ENCODE measurements at places on chromosomes 12 and 14. TPM values are rescaled to one million over a fixed set of nuclear protein-coding genes. Genes with fewer than 3 reads are reported as not detected.

GRCh38 chr14:60819575-60819974 lies 85.0 kb downstream of the MNAT1 start:
- DNase-seq = no peak

GUCY2C gene
- polyA plus RNA-seq = 0.06 TPM

GPRC5D gene
- polyA plus RNA-seq = 0.32 TPM

ARHGEF25 gene
- 0.26 TPM for polyA plus RNA-seq

DNA sequence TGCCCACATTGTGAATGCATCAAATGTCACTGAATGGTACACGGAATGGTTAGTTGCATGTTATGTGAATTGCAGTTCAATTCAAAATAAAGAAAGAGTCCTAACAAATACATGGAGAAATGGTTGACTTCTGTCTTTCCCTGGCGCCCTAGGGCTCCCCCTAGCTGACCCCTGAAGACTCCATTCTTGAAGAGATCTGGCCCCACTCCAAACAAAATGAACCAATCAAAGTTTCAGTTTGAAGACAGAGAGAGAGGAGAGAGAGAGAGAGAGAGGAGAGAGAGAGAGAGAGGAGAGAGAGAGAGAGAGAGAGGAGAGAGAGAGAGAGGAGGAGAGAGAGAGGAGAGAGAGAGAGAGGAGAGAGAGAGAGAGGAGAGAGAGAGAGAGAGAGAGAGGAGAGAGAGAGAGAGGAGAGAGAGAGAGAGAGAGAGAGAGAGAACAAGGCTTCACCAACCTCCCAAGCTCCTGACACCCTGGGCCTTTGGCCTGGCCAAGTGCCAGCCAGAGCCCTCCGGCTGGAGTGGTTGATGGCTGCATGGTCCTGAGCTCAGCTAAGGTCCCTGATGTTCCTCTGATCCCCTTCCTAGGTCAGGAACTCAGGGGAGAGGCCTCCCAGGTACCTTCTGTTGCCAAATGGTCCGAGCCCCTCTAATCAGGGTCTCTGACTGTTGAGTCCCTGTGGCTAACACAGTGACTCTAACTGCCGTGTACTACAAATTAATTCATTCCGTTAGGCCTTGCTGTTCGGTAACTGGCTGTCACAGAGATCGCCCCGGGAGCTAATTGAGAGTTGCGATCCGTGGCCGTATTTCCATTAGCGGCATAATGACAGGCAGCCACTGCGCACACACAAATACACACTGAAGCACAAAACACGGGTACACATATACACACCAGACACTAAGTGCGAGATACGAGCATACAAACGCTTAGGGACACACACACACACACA lies 188.8 kb downstream of the ESRRB start:
- no peak for DNase-seq

DNA sequence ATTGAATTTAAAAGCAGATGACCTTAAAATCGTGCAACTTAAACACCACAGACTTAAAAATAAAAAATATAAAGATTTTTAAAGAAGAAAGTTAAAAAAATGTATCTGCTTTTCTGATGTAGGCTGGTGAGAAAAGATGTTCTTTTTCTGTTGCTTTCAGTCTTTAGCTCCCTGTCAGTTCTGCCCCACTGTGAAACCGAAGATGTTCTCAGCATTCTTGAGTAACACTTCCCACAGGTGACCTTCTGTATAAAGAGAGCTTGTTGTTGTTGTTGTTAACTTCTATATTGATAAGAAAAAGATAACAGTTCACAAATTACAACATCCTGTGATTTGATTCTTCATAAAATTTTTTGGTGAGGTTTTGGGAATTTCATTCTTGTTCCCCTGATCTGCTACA lies 377.9 kb upstream of the RGS6 start:
- DNase-seq = no peak

KLHDC1 gene
- 0.54 TPM for polyA plus RNA-seq

DNA sequence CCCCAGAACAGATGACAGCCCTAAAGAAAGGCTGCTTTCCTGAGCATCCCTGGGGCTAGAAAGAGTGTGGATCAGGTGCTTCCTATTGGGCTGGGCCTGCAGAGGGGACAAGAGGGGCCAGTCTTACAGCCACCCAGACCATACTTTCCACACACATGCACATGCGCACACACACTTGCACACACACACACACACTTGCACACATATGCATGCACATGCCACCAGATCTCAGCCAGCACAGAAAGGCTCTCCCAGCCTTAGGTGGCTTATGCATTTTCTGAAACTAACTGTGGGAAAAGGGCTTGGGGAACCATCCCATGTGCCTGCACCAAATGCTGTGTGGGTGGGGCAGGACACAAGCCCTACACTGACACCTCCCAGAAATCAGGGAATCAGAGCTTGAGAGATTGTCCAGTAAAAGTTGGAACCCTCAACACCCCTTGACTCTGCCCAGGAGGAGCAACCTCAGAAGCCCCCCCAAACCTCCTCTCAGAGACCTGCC lies 2.5 kb upstream of the DIO3 start:
- DNase-seq = no peak

DNA sequence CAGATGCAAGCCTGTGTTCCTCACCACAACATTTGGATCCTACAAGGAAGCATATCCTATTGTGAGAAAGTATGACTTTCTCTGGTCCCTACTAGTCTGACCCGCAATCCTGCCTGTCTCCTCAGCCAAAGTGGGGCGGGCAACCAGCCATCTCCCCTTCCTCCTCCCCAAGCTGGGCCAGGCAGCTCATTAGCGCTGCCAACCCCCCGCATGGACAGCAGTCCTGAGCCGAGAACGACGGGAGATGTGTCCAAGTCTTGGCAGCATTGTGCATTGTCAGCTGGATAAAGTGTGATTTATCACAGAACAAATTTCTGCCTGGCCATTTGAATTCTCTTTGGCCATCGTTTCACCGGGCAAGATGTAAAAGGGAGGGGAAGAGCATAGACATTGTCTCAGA lies 139.4 kb downstream of the SLC15A4 start:
- DNase-seq = no peak

ITPK1 gene
- polyA plus RNA-seq = 68.9 TPM

DNA sequence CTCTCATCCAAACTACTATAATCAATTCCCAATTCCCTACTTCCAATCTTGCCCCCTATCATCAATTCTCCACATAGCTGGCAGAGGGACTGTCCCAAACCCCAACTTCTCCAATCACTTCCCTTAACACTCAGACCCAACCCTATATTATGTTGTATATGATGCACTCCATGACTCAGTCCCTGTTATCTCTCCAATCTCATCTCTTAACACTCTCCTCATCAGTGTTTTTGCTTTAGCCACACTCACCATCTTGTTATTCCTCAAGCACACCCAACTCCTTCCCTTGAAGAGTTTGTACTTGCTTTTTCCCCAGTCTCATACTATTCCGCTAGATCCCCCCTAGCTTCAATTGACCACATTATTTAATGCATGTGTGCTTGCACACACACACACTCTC lies 4.9 kb downstream of the RHOJ start:
- DNase-seq = no peak

RDH16 gene
- 0.10 TPM for polyA plus RNA-seq

KRT8 gene
- polyA plus RNA-seq = 286 TPM

DCN gene
- polyA plus RNA-seq = 1.1 TPM

GRCh38 chr14:34110531-34110930 lies 159.7 kb upstream of the EGLN3 start:
- DNase-seq = no peak

GRCh38 chr12:110957652-110958051 lies 37.3 kb upstream of the MYL2 start:
- no peak for DNase-seq

DNA sequence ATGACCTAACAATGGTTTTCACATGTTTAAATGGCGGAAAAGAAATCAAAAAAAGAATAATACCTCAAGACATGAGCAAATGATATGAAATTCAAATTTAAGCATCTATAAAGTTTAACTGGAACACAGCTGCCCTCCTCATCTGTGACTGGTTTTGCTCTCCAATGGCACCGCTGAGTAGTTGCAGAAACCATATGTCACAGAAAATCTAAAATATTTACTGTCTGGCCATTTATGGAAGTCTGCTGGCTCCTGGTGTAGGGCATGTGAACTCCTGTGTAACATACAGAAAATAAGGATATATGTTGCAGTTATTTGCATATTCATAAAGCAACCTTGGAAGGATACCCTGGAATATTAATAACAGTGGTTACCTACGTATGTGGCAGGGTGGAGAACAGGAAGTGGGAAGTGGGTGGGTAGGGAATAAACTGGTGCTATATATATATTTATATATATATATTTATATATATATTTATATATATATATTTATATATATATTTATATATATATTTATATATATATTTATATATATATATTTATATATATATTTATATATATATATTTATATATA lies 48.4 kb downstream of the LTBP2 start:
- no peak for DNase-seq

- no peak for DNase-seq
Observed at GRCh38 chr14:49863487-49864281, 11.1 kb upstream of the NEMF start.

GRCh38 chr12:128467882-128468281 lies 200.9 kb downstream of the TMEM132C start:
- DNase-seq = no peak

PPP4R4 gene
- 9.0 TPM for polyA plus RNA-seq

RASSF9 gene
- polyA plus RNA-seq = 4.2 TPM

DNA sequence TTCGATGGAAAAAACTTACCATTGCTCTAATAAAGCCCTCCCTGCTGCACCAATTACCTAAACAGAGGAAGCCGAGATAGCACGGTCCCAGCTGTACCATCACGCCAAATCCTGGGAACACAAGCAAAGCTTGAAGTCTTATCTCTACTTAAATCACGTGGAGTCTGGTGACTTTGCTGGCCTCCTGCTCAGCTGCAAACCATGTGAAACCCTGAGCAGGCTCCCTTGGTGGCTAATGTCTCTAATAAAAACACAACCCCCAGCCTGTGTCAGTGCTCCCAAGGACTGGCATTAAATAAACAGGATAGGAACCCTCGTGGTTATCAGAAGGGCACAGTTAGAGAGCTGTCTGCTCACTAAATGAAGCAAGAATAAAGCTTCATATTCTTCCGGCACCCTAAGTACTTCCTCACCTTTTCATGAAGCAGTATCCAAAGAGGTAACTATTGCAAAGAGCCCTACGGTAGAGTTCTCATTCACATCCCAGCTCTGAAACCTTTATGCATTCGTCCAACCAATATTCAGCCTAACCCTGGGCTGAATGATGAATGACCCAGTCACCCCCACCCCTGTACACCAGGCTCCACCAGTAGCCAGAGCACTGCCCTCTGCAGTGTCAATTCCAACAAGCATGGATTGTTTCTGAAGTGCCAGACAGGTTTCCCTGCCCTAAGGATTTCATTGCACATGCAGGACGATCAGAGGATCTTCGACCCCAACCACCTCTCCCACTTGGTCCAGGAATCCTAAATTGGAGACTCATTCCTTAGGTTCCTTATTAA lies 452.7 kb upstream of the TMPO start:
- no peak for DNase-seq

MAP1LC3B2 gene
- 4.3 TPM for polyA plus RNA-seq

DNA sequence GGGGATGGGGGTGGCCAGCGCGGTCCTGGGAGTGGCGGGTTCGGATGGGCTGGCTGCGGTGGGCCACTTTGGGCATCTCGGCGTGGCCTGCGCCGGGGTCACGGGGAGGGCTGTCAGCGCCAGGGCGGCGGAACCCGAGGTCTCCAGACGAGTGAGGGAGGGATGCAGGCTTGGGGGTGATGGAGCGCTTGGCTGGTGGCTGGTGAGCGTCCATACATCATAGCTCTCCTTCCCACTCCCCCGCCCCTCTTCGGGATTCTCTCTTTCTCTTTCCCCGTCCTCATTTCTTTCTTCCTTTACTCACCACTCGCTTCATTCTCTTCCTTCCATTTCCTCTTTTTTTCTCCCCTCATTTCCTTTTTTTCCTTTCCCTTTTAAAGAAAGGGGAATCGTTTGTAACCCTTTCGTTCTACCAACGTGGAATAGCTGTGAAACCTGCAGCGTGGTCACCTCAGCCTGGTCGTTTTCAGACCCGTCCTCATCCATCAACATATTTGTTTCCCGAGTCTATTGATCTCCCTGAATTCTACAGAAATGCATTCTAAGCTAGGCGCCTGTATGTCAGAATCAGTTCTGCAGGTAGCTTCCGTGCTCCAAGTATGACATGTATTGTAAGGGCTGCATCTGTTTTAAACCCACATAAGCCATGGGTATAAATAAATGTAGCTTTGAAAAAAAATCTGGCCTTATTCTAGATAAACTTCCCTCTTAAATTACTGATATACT lies 260.3 kb upstream of the E2F7 start:
- no peak for DNase-seq

DNA sequence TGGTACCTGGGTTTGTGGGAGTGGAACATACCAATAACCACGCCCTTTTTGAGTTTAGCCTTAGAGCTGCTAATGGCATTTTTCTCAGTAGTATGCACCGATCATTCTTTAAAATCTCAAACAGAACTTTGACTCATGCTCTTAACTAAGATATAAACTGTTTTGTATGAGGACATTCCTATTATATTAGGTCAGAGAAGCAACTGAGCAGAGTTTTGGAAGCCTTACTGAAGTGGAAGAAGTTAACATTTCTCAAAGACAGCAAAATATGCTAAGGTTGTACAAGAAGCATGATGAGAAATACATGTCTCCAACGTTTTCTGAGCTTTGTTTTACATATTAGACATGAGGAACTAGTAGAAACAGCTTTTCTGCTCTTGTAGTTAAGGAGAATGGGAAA lies 819.2 kb downstream of the FSCB start:
- no peak for DNase-seq

- no peak for DNase-seq
Observed at GRCh38 chr12:47091009-47091408, 11.2 kb upstream of the AMIGO2 start.

GRCh38 chr12:113301811-113302210 lies 33.1 kb downstream of the SLC8B1 start:
- no peak for DNase-seq

TTC8 gene
- polyA plus RNA-seq = 49.2 TPM

DNA sequence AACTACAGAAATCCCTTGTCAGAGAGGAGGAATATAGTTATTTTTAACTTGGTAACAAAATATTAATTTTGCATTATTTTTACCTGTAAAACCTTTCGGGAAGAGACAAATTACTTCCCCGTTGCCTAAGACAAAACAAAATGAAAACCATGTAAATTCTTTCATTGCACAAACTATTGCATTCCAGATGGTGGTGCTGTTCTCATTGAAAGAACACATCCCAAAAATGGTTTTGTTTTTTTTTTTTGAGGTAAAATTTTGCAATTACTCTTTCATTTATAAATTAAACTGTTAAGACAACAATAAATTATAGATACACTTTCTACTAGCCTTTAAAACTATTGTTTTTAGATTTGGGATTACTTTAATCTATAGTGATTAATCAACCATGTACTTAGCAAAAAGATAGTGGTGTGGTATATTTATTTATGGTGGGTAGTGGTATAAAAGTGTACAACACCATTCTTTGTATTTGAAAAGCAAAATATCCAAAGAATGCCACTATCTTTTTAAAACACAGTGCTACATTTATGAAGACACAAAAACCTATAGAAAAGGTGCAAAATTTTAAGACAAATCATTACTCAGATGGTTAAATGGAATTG lies 115.5 kb downstream of the SLC38A1 start:
- DNase-seq = no peak

DNA sequence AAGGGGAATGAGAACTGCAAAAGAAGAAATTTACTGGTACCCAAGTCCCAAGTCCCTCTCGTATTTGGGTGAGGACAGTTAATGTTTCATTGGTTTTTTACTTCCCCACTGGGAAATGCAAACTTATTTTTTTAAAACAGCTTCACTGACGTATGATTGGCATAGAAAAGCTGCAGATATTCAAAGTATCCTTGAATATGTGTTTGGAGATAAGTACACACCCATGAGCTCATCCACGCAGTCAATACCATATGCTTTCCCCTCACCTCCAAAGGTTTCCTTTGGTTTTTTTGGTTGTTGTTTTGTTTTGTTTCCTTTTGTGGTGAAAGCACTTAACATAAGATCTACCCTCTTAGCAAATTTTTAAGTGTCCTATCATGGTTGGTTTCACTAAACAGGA lies 13.1 kb downstream of the TCTN2 start:
- no peak for DNase-seq
